ENCODE measurements at places on chromosomes 7 and 10.

DNA sequence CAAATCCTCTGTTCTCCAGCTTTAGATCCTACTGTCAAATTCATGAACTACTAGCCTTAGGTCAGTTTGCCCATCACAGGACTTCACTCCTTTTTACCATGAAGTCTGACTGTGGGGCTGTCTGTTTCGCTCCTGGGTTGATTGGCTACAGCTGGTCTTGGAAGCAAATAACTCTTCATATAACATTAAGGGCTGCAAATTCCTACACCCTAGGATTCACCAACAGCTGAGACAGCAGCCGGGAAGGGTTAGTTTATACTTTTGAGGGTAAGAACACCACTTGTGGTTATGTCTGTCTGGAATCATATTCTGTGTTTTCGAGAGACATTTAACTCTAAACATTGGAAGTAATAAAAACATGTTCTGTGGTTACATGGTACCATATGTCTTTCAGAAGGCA is 55.9 kb upstream of the KIAA1217 start:
- DNase-seq, result no peak

DNA sequence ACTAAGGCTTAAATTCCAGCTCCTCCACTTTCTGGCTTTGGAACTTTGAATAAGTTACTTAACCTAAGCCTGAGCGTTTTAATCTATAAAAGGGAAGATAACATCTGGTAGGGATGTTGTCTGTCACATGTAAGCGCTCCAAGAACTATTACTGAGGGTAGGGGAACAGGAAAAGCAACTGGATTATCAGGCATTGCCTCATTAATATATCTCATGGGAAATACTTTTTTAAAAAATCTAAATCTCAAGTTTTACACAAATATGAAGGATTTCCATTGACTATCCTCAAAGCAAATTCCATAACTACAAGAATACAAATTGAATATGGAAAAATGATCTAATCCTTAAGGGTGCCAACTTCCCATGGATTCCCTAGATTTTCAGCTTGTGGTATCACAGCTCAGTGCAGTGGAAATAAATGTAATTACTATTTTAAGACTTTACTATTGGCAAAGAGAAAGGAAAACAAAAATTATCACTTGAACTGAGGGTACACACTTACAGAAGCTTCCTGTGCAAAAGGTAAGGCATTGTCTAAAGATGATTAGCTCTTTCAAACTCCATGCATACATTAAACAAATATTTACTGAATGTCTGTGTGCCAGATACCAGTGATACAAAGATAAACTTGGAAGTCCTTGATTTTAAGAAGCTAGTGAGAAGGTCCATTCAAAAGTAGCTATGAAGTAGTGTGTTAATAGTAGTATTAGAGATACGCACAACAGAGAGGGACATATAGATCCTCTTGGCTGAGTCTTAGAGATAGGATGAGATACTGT is 38.4 kb downstream of the NT5C2 start:
- no peak for DNase-seq

DNA sequence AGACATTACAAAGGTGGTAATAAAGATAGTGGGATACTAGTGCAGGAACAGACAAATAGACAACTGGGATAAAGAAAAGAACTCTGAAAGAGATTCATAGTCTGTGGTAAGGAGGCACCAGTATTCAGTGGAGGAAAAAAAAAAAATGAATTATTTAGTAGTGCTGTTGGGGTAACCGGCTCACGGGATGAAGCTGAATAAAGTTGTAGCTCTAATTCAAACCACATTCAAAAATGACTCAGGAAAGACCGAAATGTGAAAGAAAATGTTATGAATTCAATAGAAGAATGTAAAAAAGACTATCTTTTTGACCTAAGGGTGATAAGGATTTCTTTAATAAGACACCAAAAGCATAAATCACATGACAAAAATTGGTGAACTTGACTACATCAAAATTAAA is 83.1 kb upstream of the HABP2 start:
- no peak for DNase-seq

GRCh38 chr7:1248916-1249581 is 16.4 kb downstream of the UNCX start:
- DNase-seq, result no peak

DNA sequence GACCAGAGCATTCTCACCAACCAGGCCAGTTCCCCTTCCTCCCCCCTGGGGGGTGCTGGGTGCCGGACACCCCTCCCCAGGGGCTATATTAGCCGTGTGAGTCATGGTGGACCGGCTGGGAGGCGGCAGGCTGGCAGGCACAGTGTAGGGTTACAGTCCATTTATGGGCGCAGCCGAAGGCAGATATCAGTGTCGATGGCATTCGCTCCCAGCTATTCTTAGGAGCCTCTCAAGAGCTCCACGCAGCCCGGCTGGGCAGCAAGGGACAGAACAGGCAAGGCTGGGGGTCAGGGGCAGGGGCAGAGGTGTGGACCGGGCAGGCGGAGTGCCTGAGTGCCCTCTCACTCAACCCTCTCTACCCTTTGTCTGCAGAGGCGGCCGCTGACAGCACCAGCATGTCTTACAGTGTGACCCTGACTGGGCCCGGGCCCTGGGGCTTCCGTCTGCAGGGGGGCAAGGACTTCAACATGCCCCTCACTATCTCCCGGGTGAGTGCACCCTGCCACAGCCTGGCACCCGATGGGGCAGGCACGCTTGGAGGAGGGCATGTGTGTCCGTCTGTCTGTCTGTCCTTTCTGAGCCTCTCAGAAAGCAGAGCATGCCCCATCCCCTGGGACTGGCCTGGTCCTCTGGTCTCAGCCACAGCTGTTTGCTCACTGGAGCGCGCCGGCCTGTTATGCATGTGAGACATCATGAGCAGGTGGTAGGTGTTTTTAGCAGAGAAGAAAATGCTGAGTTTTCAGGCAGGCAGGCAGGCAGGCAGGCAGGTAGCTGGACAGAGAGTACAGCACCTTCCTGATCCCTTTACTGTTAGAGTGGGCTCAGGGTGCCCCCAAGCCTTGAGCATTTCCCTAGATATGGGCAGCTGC is at the start of gene LDB3:
TSS of gene LDB3 (plus strand) at position 215 of the 869 bp plus-strand sequence. CDS start at position 396, 181 bp downstream.
- DNase-seq, result no peak

GRCh38 chr7:12391922-12392615 is 11.6 kb downstream of the VWDE start:
- DNase-seq, result no peak

- no peak for DNase-seq
These were observed 236.7 kb upstream of the KMT2E start for GRCh38 chr7:104777301-104777800.

GRCh38 chr10:48446785-48447184 is 140.3 kb downstream of the MAPK8 start:
- no peak for DNase-seq

- no peak for DNase-seq
These were observed 36.0 kb downstream of the CLIP2 start for GRCh38 chr7:74325210-74325565.

GRCh38 chr10:122659126-122659525 is 40.5 kb downstream of the C10orf120 start:
- DNase-seq, result no peak

DNA sequence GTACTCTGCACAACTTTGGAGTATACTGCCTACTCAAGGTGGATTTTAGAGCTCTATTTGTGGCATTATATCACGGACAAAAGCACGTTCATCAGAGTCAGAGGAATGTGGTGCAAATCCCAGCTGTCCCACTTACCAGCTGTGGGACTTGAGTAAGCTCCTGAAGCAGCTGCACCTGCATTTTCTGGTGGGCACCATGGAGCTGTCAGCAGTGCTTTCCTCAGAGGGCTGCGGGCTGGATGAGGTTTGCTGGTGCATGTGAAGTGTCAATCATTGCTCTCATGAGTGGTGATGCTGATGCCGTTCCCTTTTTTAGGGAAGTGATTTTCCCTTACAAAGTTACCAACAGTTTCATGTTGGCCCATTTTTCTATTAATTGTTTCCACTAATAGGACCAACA is 53.4 kb downstream of the EGFR start:
- no peak for DNase-seq

- DNase-seq, result no peak
These were observed 18.7 kb upstream of the RAB18 start for GRCh38 chr10:27485368-27485767.

DNA sequence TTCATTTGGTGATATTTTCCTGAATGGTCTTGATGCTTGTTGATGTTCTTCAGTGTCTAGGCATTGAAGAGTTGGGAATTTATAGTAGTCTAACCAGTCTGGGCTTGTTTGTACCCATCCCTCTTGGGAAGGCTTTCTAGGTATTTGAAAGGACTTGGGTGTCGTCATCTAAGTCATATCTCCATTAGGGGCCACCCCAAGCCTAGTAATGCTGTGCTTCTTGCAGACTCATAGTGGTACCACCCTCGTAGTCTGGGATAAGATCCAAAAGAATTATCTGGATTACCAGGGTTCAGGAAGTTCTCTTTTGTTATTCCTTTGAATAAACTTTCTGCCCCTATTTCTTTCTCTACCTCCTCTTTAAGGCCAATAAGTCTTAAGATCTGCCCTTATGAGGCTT is 319.4 kb upstream of the MYO3A start:
- no peak for DNase-seq

DNA sequence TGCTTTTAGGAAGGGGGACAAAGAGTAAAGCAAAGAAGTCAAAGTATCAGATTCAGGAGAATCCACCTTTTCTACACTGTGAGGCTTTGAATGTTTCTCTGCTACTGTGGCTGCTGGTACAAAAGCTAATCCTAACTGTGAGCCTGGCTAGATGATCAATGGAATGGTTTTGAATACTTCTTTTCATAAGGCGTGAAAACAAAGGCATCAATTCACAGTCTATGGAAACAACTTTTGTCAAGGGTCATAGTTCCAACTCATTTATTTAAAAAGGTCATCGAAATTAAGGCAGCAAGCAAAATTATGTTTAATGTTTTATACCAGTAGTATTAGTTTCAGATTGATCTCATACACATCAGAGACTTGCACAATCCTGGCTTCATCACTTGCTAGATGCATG is 118.1 kb downstream of the CTTNBP2 start:
- DNase-seq, result no peak

- no peak for DNase-seq
These were observed 229.8 kb downstream of the FGFR2 start for GRCh38 chr10:121368347-121369025.

DNA sequence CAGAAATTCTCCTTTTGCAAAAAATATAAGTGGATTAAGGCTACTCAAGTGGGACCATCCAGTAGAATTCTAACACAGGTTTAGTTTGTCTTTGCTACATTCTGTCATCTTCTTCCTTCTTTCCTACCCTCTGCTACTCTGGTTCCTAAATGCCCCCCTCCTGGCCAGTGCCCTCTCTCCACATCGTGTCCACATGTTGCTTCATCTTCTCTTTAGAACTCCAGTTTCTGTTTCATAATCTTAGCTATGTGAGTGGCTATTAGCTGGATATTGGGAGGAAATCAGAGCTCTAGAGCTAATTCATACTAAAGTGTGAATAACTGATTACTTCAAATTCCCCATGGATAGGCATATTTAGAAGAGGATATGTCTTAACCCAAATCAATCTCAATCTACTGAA is 528.5 kb downstream of the LRMDA start:
- no peak for DNase-seq

GRCh38 chr7:28478656-28479055 is 66.3 kb downstream of the CREB5 start:
- no peak for DNase-seq

DNA sequence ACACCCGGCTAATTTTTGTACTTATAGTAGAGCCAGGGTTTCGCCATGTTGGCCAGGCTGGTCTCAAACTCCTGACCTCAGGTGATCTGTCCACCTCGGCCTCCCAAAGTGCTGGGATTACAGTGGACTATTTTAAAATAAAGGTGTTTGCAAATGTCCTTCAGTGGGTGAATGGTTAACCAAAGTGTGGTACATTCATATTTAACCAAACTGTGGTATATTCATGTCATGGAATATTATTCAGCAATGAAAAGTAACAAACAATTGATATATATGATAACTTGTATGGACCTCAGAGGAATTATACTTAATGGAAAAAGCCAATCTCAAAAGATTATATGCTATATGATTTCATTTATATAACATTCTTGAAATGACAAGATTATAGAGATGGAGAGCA is 190.0 kb downstream of the CREB5 start:
- DNase-seq, result no peak

GRCh38 chr7:15094989-15095388 is 192.4 kb upstream of the DGKB start:
- no peak for DNase-seq

- DNase-seq, result no peak
These were observed 103.8 kb downstream of the TCF7L2 start for GRCh38 chr10:113053881-113054280.

DNA sequence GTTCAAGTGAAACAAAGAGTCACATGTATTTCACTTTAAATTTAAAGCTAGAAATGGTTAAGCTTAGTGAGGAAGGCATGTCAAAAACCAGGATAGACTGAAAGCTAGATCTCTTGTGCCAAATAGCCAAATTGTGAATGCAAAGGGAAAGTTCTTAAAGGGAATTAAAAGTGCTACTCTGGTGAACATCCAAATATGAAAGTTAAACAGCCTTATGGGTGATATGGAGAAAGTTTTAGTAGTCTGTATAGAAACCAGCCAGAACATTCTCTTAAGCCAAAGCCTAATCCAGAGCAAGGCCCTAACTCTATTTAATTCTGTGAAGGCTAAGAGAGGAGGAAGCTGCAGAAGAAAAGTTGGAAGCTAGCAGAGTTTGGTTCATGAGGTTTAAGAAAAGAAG is 47.1 kb downstream of the MXI1 start:
- DNase-seq, result no peak

GRCh38 chr10:28331066-28331465 is 28.2 kb upstream of the MPP7 start:
- DNase-seq, result no peak

DNA sequence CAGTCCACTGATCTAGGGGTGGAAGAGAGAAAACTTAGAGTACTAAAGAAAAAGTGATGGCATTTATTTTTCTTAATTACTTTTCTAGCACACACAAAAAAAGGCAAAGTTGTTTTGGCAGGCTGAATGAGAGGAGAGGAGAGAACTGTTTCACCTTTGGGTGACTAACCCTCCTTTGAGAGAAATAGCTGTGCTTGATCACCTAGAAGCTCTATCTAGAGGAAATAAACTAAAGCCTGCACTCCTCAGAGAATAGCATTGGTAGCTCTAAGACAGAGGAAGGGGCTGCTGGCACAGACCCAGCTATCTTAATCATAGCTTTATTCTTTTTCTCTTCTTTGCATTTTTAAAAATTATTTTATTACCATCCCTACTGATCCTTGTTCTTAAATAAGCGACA is 6.3 kb downstream of the TMEM243 start:
- no peak for DNase-seq

GRCh38 chr10:13673156-13673555 is 86.4 kb downstream of the PRPF18 start:
- no peak for DNase-seq

- no peak for DNase-seq
These were observed 42.6 kb downstream of the TYW1B start for GRCh38 chr7:72785166-72785955.

GRCh38 chr10:130968964-130969363 is 342.6 kb downstream of the TCERG1L start:
- DNase-seq, result no peak

- no peak for DNase-seq
These were observed 11.8 kb upstream of the TIAL1 start for GRCh38 chr10:119608316-119609155.

GRCh38 chr7:23969443-23969842 is 259.4 kb downstream of the STK31 start:
- no peak for DNase-seq

GRCh38 chr10:128898916-128899195 is 568.2 kb upstream of the MGMT start:
- no peak for DNase-seq

GRCh38 chr10:13678101-13678843 is 91.5 kb downstream of the PRPF18 start:
- DNase-seq, result no peak

All from stimulated activated CD8-positive, alpha-beta memory T cell treated with anti-CD3 and anti-CD28 coated beads, Interleukin-15, amount 100 ng/mL, for 1 hour (primary cell).